ENCODE measurements at places on chromosomes 4 and X.

- no peak for DNase-seq
Observed at GRCh38 chrX:78133238-78133960, 6.1 kb downstream of the TAF9B start.

DNA sequence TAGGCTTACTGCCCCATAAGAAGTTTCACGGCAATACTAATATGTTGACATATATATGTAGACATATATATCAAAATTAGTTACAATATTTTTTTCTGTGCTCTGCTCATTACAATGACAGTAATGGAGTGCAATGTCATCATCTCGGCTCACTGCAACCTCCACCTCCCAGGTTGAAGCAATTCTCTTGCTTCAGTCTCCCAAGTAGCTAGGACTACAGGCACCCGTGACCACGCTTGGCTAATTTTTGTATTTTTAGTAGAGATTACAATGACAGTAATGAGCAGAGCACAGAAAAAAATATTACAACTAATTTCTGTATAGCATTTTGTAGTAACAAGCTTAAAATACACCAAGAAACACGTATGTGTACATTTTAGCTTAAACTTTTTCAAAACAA, 7.6 kb downstream of the EIF4E start:
- DNase-seq = no peak

GRCh38 chr4:182504463-182504862, 261.3 kb downstream of the TENM3 start:
- no peak for DNase-seq

GRCh38 chr4:64777286-64777685, 368.0 kb upstream of the TECRL start:
- DNase-seq = no peak

DNA sequence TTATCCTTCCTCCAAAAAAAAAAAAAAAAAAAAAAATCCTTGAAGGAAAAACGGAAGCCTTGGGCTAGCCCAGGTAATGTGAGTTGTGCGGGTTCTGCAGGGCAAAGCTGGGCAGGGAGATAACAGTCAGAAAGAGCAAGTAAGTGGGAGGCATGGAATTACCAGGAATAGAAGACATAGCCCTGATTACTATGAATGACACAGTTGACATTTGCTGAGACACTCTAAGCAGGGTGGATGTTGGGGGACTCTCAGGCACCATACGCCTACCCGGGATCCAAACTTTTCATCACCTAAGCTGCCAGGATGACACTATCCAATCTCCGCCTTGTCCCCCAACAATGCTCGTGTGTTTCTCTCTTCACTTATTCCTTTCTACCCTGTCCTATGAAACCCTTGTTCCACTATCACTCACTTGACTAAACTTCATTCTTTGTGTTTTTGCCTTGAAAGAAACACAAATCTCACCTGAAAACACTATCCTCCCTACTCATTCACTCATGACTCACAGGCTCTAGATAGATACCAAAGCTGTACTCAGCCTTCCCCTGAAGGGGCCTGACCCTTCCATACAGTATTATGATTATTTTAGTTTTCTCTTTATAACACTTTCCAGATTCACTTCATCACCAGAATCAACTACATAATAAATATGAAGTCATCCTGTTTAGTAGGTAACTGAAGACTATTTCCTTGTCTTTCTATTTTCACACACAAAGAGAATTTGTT, 158.4 kb downstream of the INPP4B start:
- DNase-seq = no peak

- DNase-seq = no peak
Observed at GRCh38 chrX:102978594-102978993, 41.5 kb downstream of the RAB40AL start.

DNA sequence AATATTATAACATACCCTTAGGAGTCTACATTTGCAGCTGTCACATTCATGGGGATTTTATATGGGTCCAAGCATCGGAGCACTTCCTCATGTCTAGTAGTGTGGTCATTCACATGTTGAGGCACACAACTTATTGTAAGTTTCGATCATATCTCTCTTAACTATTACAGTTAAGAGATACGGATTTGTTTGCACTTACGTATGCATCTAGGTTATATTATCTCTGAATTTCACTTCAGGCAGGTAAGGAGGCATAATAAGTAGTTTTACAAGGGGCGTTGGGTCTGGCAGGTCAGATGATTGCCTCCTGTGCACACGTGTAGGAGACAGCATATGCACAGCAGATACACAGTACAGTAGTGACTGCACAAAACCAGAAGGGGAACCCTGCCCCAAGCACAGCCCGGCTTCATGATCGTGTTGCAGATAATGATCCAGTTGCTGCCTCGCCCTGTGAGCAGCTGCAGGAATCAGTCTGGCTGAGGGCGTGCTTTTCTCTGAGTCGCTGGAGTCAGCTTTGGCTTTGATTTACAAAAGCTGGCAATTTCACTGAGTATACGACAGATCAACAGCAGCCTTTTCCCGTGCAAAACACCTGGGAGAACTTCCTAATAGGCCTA, 302.9 kb upstream of the GATB start:
- DNase-seq = no peak

DNA sequence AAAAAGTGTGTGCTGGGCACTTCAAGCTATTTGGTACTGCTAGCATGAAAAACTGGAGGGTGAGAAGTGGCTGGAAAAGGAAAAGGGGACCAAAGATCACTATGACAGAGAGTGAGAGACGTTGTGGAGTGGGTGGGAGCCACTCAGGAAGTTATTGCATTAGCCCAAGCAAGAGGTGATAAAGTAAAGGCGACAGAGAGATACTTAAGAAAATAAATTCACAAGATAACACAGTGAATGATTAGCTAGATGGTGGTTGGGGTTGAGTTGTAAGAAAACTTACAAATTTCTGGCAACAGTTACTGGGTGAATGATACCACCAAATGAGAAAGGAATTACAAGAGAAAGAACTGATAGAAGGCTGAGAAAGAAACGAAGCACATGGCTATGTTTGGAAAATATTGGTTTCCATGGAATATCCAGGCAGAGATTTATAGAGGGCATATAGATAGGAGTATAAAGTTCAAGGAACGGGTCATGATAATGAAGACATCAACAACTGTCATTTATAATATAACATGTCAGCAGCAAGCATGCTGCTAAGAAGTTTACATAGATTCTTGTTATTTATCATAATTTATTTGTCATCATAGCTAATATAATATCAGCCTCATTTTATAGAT, 60.7 kb downstream of the CASK start:
- no peak for DNase-seq

DNA sequence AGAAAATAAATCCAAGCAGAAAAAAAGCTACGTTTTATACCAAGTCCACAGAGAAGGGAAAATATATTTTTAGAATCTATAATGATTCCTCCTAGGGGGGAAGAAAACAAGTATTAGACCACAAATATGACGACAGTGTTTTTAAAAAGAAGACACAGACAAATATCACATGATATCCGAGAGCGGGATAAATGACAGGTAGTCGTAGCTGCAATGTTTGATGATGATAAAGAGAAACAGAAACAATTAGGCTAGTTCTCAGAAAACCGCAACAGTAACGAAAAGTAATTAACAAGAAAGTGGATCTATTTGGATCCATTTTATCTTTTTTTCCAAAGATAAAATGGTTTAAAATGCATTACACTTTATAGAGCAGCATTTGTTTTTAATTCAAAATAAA, 918 bp downstream of the HAUS3 start:
- no peak for DNase-seq

- DNase-seq = no peak
Observed at GRCh38 chr4:1629699-1630083, 54.4 kb downstream of the FAM53A start.

GRCh38 chr4:16464651-16465050, 238.4 kb upstream of the TAPT1 start:
- no peak for DNase-seq

GRCh38 chrX:29419774-29420553, 795.4 kb upstream of the MAGEB2 start:
- peak; percentile 9 for DNase-seq

DNA sequence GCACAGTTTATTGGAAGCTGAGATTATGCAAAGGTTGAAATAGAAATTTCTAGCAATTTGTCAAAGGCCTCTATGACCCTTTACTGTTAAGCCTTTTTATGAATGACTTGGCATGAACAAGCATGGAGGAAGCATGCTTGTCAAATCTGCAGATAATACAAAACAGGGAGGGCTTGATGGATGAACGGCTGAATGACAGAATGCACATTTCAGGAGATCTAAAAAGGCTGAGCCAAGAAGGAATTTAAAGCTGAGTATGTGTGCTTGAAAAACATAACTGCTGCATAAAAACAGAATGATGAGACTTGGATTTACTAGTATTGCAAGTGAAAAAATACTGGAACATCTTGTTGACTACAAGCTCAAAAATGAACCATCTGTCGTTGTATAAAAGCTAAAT, 29.0 kb upstream of the UBE2K start:
- no peak for DNase-seq

DNA sequence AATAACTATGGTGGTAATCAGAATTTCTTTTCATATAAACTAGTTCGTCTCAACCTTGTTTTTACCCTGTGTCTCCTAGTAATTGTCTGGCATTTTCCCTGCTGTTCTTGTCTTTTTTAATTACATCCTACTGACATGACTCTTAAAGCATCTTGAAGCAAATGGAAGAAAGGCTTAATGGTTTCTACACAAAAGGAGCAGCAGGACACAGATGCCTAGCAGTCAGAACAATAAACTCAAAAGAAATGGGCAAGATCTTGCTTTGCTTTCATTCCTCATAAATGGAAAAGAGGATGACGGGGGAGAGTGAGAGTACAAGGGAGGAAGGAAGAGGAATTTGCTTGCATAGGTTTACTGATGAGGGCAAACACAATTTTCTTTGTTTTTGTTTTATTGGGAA, 293.2 kb upstream of the EMCN start:
- no peak for DNase-seq

- no peak for DNase-seq
Observed at GRCh38 chrX:13046141-13046855, 1.9 kb upstream of the FAM9C start.

GRCh38 chr4:22471999-22472461, 43.8 kb downstream of the ADGRA3 start:
- no peak for DNase-seq

- peak; percentile 62 for DNase-seq
Observed at GRCh38 chrX:19739683-19740082, 147.7 kb downstream of the SH3KBP1 start.

DNA sequence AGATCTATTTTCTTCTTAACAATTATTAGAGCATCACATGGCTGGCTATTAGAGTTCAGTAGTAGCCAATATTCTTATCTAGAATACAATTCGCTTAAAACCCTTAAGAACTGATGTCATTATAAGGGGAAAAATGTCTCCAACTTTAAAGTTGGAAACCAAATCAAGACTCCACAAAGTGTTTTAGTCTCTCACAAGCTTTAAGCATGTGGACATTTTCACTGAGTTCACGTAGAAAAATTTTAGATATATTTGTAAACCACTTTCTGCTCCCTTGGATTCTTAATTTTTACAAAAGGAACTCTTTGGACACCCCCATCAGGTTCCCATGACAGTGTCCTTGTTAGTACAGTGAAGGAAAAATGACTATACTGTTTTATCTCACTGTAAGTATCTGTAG, 123.9 kb upstream of the NAP1L5 start:
- no peak for DNase-seq

DNA sequence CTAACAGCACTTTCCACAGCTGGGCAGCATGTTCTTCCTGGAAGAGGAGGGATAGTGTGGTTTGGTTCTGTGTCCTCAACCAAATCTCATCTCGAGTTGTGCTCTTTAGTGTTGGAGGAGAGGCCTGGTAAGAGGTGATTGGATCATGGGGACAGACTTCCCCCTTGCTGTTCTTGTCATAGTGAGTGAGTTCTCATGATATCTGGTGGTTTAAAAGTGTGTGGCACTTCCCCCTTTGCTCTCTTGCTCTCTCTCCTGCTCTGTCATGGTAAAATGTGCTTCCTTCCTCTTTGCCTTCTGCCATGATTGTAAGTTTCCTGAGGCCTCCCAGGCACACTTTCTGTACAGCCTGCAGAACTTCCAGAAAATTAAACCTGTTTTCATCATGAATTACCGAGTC, 133.7 kb upstream of the NDP start:
- no peak for DNase-seq

DNA sequence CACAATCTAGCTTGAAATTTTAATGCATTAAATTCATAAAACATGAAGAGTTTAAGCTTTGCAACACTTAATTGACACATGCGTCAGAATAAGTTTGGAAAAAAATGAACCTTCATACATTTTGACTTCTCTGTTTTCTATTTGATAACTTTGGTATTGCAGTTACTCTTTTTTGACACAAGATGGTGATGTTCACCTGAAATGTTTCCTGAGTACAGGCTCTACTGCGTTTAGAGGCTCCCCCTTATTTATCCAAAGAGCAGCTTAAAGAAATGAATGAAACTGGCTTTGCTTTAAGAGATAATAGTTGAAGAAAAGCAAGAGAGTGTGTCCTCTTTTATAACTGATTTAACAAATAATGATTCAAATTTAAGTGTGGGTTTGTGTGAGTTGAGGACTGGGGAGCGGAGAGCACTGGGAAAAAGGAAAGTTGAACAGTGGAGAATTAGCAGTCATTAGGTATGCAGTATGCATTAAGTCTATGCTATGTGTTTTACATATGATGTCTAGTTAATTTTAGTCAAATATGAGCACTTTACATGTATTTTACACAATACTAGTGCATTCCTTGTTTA, 180.6 kb upstream of the NUDT6 start:
- DNase-seq = peak; percentile 62

GRCh38 chr4:92433272-92433758, 129.5 kb downstream of the GRID2 start:
- no peak for DNase-seq

DNA sequence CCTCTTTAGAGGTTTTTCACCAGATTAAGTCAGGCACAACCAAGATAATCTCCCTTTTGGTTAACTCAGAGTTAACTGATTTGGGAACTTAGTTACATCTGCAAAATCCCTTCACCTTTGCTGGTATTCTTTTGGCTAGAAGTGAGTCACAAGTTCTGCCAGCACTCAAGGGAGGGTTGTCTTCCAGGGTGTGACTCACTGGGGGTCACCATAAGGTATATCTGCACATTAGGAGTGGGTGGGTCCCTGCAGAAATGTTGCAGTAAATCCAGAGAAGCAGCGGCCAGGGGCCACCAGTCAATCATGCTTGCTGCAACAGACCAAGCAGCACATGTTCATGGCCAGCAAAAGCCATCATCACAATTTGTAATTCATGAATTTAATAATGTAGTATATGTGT, 59.8 kb upstream of the MAML3 start:
- no peak for DNase-seq

GRCh38 chrX:13520351-13520750, 49.0 kb upstream of the EGFL6 start:
- no peak for DNase-seq

GRCh38 chr4:157013656-157014055, 42.1 kb upstream of the PDGFC start:
- no peak for DNase-seq

DNA sequence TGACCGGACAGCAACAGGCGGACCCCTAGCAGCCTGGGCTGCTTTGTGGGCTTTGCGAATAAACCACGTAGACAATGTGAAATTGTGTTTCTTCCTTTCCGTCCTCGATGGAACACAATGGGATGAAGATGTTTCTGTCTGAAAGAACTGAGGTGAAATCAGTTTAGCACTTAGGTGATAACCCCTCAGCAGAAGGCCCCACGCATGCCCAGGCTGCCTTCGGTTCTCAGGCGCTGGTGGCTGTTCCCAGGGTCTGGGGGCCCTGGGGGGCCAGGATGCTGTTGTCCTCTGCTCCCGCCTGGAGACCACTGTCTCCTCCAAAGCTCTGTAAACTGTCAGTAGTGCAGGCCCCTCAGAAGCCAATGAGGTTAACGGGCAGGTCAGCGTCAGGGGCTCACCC, 73.9 kb upstream of the HGFAC start:
- DNase-seq = no peak

Data from dermis microvascular lymphatic vessel endothelial cell (primary cell).